ENCODE measurements at places on chromosomes 6 and 20. TPM values are rescaled to one million over a fixed set of nuclear protein-coding genes. Genes with fewer than 3 reads are reported as not detected.

Gene HCRTR2
- total RNA-seq = not detected

Gene VSTM2L
- total RNA-seq = 24.5 TPM

GRCh38 chr20:11366660-11367059 lies 551.0 kb upstream of the BTBD3 start:
- no peaks in the 10 kb centered on the region for H3K4me1 ChIP-seq
- H3K27me3 ChIP-seq = no peaks in the 10 kb centered on the region
- H3K36me3 ChIP-seq = peaks cover 4% of the 10 kb centered on the region
- no peak for DNase-seq

- H3K4me3 ChIP-seq = peak overlapping the region; percentile 93
- H3K27ac ChIP-seq = peak overlapping the region; percentile 96
- peaks cover 64% of the 10 kb centered on the region for H3K4me1 ChIP-seq
- H3K36me3 ChIP-seq = no peaks in the 10 kb centered on the region
- DNase-seq = no peak
Measured at GRCh38 chr20:50113420-50114224, 672 bp upstream of the UBE2V1 start.

DNA sequence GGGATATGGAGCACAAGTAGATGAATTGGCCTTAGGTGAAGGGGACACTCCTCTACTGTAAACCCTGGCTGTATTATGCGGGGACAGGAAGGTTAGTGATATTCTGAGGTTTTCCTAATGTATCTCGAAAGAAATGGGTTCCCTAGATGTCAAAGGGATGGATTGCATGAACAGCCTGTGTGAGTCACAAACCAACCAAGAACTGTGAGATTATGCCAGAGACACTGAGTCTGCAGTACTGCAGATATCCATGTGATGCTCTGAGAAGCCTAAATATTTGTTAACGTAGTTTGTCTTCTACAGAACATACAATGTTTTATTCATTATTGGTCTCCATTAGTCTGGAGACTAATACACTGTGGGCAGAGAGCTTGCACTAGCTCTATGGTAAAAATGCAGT lies 182.2 kb downstream of the AKAP7 start:
- H3K36me3 ChIP-seq = peaks cover 3% of the 10 kb centered on the region
- H3K27ac ChIP-seq = no peak overlapping the region
- H3K4me1 ChIP-seq = no peaks in the 10 kb centered on the region
- H3K27me3 ChIP-seq = peaks cover 4% of the 10 kb centered on the region

GRCh38 chr6:133547136-133547535 lies 306.0 kb downstream of the EYA4 start:
- no peaks in the 10 kb centered on the region for H3K36me3 ChIP-seq
- no peaks in the 10 kb centered on the region for H3K27me3 ChIP-seq
- peaks cover 59% of the 10 kb centered on the region for H3K4me1 ChIP-seq
- no peak for DNase-seq

DNA sequence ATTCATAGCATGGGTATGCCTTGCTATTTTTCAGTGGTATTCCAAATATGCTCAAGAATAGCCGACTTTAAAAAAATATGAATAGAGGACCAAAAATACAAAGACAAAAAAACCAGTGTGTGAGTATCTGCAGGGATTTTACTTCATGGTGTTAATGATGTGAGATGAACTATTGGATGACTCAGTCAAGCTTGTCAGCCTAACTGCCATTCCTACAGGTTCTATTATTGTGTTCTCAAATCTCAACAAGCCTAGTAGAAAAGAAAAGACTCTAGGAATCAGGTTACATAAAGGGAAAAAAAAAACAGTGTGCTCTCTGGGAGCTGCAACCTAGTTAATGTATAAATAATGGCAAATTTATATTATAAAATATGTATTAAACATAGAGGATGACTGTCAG lies 588.4 kb upstream of the BTBD3 start:
- H3K27me3 ChIP-seq = no peaks in the 10 kb centered on the region
- H3K4me3 ChIP-seq = no peak overlapping the region
- no peak overlapping the region for H3K27ac ChIP-seq
- DNase-seq = no peak
- H3K4me1 ChIP-seq = peaks cover 24% of the 10 kb centered on the region

GRCh38 chr20:25125636-25126035 lies 43.7 kb upstream of the VSX1 start:
- H3K4me1 ChIP-seq = no peaks in the 10 kb centered on the region
- H3K4me3 ChIP-seq = no peak overlapping the region
- H3K27ac ChIP-seq = no peak overlapping the region
- no peaks in the 10 kb centered on the region for H3K36me3 ChIP-seq
- H3K27me3 ChIP-seq = peaks cover 31% of the 10 kb centered on the region

Gene BPI
- 0.68 TPM for total RNA-seq

GRCh38 chr6:3808199-3808598 lies 41.0 kb upstream of the FAM50B start:
- H3K27me3 ChIP-seq = no peaks in the 10 kb centered on the region
- H3K4me3 ChIP-seq = no peak overlapping the region
- no peak for DNase-seq
- H3K27ac ChIP-seq = peak overlapping the region; percentile 94
